Retinal pigment epithelial cell (primary cell): ENCODE measurements at places on chromosomes 7 and 10.

- peak; percentile 46 for DNase-seq
Measured at GRCh38 chr7:85030893-85031292, 156.0 kb downstream of the SEMA3D start.

GRCh38 chr7:51316666-51317581, at the start of gene COBL:
COBL (minus strand) TSS chr7:51316809; CDS start chr7:51316633, 176 bp downstream.
- no peak for DNase-seq

DNA sequence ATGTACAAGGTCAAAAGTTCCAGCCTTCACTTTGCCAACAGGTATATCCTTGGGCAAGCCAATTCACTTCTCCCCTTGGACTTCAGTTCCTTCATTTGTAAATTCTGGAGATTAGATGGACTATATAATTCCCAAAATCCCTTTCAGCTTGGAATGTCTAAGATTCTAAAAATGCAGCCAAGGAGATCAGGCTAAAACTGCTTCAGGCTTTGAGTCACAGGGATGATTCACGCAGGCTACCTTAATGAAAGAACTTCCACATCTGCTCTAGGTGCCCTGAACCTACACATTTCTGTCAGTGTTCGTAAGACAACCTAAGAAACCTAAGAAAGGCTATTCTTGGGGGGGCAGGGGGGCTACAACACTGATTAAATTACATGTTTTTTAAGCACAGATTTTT, 7.1 kb downstream of the CPVL start:
- DNase-seq, result peak; percentile 51

DNA sequence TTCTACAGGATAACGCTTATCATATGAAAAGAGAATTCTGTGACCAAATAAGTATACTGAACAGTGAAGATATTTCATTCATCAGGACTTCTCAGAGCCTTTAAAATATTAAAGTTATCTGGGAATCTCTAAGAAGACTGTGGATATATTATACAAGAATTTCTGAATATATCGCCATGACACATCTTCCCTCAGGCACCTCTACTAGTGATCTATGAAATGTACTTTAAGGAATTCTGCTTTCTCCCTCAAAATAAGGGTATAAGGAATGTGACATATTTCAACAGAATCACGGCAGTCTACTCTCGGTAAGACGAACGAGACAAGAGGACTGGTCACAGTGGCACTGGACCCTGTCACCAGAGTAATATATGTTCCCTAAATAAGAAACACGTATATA, 504.2 kb upstream of the PHF14 start:
- DNase-seq, result no peak

- DNase-seq, result no peak
Measured at GRCh38 chr7:50653126-50653864, 88.1 kb upstream of the DDC start.

- no peak for DNase-seq
Measured at GRCh38 chr10:1198453-1199344, 142.5 kb downstream of the WDR37 start.

GRCh38 chr10:77192402-77192801, 445.2 kb downstream of the KCNMA1 start:
- no peak for DNase-seq

- no peak for DNase-seq
Measured at GRCh38 chr7:85222522-85222921, 35.7 kb upstream of the SEMA3D start.
